ENCODE measurements at places on chromosomes 12 and 14.

DNA sequence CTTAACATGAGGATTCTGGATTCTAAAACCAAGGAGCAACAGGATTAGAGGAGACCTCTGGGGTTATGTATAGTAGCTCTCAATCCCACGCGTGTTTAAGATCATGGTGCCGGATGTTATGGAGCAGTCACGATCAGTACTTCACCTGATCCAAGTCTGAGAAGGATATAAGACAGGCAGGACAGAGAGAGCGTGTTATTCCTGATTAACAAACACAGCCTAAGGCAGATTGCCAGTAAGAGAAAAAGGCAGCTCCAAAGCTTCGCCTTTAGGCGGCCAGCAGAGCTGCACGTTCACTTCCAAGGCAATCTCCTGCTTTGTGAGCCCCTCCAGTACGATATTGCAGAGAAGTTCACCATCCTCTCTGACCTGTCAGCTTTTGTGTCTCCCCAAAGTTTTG is 5.5 kb downstream of the SETD3 start:
- DNase-seq: no peak

DNA sequence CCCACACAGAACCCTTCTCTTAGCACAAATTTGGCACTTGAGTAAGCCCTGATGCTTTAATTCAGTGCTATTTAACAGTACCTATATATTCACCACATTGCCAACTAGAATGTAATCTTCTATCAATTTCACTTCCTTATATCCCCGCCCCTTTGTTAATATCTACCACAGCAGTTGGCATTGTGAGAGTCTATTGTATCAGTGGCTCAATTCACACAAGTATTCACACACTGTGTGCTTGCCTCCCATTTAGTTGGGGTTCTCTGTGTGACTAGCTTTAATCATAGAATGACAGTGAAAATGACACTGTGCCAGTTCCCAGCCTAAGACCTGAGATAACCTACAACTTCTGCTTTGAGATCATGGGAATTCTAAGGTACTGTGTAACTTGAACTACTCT is 103.1 kb downstream of the SEC23A start:
- no peak for DNase-seq

- DNase-seq: no peak
These were observed 440.9 kb downstream of the NAV3 start for GRCh38 chr12:78271546-78271945.

DNA sequence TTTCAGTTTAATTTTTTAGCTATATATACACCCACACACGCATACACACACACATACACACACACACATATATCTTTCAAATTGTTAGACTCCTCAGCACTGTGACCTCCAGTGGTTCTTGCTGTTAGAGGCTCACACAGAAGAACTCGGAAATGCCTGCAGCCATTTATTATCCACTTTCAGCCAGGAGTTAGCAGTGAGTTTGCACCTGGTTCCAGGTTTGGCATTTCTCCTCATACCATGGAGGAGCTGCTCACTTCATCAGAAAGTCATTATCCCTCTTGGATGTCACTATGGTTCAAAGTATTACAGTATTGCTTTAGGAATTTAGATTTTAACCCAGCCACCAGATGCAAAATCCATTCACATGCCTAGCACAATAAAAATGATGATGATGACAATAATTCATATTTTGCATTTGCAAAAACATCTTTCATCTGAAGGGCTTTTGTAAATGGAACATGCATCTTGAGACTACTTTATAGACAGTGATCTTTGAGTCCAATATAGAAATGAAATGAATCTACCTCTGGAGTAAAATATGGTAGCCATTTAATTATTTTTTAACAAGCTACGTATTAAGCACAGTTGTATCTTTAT is 42.3 kb downstream of the NPAS3 start:
- no peak for DNase-seq

DNA sequence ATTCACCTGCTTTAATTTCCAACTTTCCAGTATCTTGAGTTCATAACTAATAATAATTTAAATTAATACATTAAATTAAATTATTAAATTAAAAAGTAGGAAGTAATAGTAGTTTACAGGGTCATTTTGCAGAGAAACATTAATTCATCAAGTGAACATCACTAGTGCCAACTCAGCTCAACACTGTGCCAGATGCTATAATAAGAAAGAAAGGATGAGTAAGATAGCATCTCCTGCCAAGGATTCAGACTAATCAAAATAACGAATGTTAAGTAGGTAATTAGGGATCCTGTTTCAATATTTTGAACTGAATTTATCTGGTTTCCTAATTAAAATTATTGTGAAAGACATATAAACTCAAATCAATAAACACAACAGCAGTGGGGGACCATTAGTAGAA is 596.7 kb downstream of the SLC6A15 start:
- DNase-seq: no peak

DNA sequence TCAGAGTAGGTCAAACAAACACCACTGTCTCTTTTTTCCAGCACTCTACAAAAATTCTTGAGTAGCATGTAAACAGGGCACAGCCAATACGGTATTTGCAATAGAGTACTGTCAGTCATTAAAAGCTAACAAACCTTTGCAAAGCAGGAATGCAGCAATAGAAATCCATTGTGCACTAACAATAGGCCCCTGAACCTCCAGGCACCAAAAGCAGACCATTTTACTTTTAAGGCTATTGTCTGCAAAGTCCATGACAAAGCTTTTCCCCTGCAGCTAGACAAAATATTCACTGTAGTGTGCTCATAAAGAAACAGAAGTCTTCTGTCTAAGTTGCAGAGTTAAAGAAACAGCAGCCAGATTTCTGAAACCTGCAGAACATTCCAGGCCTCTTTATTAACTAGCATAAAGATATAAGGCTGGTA is 191.9 kb downstream of the SOX5 start:
- no peak for DNase-seq

Data from cortex of kidney (tissue), 1 donor.